ENCODE measurements at places on chromosomes 12 and 14.

GRCh38 chr14:94801225-94801624, 31.3 kb upstream of the GSC start:
- no peak for DNase-seq

- no peak for DNase-seq
These were observed 10.3 kb downstream of the RERGL start for GRCh38 chr12:18079541-18080246.

GRCh38 chr14:28344381-28344780, 422.2 kb upstream of the FOXG1 start:
- DNase-seq: no peak

- no peak for DNase-seq
These were observed 42.2 kb downstream of the SLC17A8 start for GRCh38 chr12:100399095-100399494.

DNA sequence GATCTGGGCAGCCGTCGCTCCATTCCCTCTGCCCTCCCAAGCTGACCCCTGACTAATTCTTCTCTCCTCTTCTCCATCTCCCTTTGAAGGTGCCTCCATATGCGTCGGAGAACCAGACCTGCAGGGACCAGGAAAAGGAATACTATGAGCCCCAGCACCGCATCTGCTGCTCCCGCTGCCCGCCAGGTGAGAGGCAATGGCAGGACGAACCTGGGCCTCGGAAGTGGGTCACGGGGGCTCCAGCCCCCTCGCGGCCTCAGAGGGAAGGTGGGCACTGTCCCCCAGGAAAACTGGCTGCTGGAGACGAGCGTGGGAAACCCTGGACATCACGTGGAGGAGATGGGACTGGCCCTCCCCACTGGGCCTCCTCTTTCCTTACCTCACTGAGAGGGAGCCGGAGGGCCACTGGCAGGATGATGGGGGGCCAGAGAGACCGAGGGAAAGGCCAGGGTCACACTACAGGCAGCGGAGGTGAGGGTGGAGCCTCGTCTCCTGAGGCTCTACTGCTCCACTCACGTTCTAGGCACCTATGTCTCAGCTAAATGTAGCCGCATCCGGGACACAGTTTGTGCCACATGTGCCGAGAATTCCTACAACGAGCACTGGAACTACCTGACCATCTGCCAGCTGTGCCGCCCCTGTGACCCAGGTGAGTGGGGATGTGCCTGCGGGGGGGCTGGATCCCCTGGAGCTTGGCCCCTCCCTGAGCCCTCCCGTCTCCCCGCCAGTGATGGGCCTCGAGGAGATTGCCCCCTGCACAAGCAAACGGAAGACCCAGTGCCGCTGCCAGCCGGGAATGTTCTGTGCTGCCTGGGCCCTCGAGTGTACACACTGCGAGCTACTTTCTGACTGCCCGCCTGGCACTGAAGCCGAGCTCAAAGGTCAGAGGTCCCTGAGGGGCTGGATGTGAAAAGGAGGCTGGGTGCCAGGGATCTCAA, 806 bp downstream of the LTBR start:
- no peak for DNase-seq

DNA sequence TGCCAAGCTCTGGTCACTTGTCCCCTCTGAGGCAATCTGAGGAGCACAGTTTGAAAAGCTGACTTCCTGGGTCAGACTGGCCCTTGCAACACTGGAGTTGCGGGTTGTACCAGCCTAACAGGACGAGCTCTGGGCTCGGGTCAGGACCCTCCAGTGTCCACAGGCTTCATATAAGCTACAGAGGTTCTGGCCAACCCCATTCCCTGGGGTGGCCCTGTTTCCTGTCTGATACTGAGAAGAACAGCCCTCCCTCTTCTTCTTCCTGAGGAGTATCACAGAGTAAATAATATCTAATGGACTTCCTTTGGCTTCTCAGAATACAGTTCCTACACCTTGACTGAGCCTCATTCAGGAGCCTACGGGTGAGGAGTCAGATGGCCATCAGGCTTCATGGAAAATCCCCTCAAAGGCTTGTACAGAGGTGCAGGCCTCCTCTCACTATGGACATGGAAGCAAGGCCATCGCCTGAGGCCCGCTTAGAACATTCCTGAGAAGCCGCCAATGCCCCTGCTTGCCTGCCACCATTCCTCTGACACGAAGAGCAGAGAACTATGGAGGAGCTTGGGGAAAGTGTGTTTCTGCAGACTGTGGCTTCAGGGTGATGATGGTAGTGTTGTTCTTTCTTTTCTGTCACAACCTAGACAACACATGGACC, 28.5 kb upstream of the ANO2 start:
- DNase-seq: no peak

DNA sequence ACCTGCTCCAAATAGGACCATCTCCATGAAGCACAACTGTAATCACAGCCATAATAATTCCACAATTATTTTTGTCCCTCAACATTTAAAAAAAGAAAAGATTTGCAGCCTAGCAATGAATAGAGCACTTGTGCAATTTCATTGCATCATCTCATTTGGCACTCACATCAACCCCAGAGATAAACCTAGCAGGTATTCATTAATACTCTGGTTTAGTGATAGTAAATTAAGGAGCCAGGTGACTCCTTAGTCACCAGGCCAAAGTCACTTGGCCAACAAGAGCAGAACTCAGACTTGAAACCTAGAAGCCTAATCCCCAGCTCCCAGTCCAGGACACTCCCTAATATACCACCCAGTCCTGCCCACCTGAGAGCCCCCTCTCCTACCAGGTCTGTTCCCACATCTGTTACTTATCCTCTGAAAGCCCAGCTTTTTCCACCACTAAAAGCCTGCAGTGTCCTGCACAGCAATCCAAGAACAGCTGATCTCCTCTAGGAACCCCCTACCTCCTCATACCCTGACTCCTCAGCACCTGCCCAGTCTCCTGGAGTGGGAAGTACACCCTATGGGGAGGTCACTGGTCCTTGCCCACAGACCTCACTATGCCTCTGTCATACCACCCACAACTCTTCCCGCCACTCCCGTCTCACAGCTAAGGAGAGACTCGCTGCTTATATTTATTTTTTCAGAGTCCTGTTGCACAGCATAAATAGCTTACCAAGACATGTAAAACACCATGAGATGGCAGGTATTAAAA, 22.1 kb downstream of the OR10P1 start:
- no peak for DNase-seq

DNA sequence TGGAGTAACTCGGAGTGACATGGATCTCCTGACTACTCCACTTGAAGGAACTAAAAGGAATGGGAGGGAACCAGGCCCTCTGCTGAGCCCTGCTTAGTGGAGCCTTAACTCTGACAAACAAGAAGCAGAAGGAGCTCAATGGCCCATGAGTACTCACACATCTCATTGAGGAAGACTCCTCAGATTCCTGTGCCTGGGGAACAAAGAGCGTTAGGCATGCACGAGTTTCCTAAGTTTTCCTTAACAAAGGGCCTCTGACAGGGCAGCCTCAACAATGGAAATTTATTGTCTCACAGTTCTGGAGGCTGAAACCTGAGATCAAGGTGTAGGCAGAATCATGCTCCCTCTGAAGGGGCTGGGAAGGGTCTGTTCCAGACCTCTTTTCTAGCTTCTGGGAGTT, 185.7 kb upstream of the NTF3 start:
- no peak for DNase-seq

GRCh38 chr12:123243671-123244262, 10.5 kb downstream of the MTRFR start:
- no peak for DNase-seq

DNA sequence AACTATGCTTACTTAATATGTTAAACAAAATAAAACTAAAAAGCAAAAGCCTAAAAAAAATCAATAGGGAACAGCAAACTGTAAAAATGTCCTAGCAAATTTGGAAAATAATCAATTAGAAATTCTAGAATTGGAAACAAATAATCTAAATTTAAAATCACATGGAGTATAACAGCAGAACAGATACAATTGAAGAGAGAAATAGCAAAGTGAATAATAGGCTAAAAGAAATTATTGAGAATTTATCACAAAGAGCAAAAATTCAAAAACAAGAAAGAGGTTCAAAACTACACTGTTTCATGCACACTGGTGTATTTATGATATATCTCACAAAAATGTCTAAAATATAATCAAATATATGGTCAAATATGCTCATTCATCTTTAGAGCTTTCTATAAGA, 231.9 kb downstream of the GPHN start:
- no peak for DNase-seq

DNA sequence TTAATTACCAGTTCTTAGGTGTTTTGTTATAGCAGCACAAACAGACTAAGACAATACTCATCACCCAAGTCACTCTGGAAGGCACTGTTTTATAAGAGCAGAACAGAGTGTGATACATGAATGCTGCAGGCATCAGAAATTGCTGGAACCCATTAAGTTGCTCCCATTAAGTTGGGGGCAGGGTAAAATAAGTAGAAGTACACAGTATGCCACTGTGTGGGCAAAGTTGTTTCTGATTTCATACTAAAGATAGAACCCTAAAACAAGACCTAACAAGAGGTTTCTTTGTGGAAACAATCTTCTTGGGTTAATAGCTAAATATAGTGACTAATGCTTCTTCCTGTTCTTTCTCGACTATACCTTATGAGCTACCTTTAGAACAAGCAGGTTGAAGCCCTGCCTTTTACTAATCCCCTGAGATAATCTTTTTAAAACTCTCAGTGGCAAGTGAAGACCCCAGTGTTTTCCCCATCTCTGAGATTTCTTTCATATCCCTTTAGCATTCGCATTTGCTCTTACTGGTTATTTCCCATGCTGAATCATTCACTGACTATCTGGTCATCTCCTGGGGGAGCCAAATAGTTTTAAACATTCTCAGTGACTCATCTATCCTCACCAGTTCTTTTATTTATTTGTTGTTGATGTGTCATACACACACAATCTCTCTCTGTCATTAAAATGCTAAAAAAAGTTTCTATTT, 52.3 kb downstream of the SOCS2 start:
- DNase-seq: no peak

GRCh38 chr12:3574986-3575385, 84.0 kb downstream of the PRMT8 start:
- no peak for DNase-seq

- DNase-seq: no peak
These were observed 22.8 kb upstream of the USP44 start for GRCh38 chr12:95573951-95574576.

- DNase-seq: no peak
These were observed 293.5 kb upstream of the RTL1 start for GRCh38 chr14:101196795-101197590.

DNA sequence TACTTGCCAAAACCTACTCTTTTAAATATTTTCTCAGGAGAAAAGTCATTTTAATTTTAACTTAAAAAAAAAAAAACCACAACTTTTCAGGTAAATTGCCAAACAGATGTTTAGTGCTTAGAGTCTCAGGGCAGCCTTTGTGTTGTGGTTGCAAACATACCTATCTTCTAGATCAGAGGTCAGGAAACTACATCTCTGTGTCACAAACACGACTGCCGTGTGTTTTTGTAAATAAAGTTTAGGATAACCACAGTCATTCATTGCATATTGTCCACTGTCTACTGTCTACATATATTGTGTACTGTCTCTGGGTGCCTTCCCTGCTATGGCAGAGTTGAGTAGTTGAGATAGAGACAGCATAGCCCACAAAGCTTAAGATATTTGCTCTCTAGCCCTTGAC, 48.9 kb downstream of the DYRK2 start:
- no peak for DNase-seq

DNA sequence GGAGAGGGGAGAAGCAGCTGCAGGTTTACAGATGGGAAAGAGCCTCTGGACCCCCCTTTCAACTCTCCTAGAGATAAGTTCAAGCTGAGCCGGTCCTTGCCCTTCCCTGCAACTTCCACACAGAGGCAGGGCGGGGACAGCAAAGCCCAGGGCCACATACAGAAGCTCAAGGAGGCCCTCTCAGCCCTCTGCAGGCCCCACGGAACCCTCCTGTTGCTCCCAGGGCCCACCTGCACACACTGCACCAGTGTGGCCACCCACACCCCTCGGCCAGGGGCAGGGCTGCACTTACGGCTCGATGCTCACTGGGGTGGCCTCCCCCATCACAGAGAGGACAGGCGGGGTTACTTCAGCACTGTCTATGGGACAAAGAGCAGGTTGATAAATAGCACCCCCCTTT, 13.0 kb upstream of the PNMA1 start:
- no peak for DNase-seq

DNA sequence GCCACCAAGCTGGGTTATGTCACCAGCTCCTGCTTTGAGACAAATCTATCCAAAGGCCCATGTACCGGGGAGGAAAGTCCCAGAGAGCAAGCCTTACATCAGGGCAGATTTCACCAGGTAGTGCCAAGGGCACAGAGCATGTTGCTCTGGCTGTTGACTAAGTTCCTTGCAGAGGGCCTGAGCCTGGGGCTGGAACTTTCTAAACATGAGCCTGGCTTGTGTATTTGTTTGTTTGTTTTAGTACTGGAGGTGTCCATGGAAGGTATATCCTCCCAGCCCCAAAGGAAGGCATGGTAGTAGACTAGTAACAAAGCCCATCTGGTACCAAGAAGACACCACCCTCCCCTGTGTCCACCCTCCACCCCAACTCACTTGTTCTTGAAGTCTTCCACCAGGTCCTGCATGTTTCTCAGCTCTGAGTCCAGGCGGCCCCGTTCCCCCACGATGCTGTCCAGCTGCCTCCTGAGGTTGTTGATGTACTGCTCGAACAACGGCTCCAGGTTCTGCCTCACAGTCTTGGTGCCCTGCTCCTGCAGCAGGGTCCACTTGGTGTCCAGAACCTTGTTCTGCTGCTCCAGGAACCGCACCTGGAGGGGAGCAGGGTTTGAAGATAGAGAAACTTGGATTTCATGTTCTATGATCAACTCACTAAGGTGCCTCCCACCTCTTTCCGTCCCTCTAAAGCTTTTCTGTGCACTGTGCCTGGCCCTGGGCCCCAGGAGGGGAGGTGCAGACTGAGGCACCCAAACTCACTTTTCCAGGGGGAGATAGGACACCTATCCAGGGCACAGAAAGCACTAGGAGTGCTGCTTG, 1.4 kb downstream of the KRT5 start:
- no peak for DNase-seq

DNA sequence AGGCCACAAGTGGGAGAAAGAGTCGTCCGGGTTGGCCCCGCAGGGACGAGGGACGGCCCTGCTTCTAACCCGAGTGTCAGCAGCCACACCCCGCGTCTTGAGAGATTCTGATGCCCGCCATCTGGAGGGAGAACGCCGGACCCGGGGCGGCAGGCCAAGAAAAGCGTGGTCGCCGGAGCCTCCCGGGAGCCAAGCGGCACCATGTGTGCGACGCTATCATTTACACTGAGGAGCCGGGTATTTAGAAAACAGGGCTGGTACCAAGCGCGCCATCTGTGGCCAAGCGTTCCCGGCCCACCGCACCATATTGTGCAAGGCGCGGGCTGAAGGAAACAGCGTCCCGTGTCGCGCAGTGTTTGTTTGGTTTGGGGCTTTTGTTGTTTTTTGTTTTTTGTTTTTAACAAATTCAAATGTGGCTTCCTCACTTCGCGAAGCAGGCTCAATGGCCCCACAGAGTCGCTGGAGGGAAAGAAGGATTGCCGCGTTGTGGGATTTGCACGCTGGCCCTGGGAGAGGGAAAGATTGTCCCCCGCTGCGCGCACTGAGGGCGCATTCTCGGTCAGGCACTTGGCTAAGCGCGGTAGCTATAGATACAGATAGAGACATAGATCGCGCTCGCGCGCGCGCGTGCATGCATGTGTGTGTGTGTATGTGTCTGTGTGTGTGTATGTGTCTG, 153.8 kb downstream of the BCL11B start:
- no peak for DNase-seq

GRCh38 chr12:26281320-26281719, 85.9 kb downstream of the SSPN start:
- DNase-seq: no peak

GRCh38 chr14:96747006-96747405, 50.2 kb upstream of the VRK1 start:
- DNase-seq: no peak

All from NAMALWA (cell line).